ENCODE measurements at places on chromosomes 6 and 20.

DNA sequence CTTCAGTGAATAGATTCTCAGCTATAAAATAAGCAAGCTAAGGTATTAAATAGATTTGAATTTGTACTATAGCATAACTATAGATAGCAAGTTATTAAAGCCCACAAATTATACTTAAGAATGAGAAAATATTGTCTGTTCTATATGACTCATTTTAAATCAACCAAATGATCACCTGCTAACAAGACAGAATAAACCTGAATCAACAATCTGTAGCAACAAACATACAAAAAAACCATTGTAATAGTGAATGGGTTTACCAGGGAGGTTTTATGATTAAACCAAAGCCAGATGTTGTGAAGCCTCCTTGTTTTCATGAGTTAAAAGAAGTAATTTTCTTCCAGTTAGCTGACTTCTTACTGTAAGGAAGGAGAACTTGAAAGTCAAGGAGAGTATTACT is 71.9 kb upstream of the HTR1B start:
- DNase-seq = no peak

GRCh38 chr20:21522481-21523280 is 8.8 kb upstream of the NKX2-2 start:
- no peak for DNase-seq

GRCh38 chr20:45053430-45054351 is 47.2 kb downstream of the KCNS1 start:
- DNase-seq = no peak

GRCh38 chr6:20058912-20059311 is 153.4 kb downstream of the MBOAT1 start:
- DNase-seq = no peak

DNA sequence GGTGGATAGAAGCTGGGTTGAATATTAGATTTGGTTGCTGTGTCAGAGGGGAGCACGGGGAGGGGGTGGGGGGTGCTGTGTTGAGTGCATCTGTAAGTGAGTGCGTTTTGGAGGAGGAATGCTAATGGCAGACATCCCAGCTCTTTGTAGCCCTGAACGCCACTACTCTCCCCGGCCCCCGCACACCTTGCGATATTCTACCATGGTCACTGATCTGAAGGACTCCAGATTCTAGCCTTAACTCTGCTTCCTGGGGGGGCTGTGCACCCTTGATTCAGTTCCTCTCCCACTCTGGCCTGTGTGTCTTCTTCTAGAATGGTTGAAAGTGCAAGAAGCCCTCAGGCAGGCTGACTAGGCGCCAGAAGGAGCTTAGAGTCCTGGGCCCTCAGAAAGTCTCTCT is 7.1 kb downstream of the GLP1R start:
- DNase-seq = no peak

GRCh38 chr6:44480097-44480541 is 92.6 kb downstream of the CDC5L start:
- DNase-seq = no peak

- no peak for DNase-seq
These were observed 22.8 kb downstream of the FYN start for GRCh38 chr6:111850295-111850937.

GRCh38 chr20:57713951-57714350 is 4.1 kb upstream of the PMEPA1 start:
- DNase-seq = no peak

DNA sequence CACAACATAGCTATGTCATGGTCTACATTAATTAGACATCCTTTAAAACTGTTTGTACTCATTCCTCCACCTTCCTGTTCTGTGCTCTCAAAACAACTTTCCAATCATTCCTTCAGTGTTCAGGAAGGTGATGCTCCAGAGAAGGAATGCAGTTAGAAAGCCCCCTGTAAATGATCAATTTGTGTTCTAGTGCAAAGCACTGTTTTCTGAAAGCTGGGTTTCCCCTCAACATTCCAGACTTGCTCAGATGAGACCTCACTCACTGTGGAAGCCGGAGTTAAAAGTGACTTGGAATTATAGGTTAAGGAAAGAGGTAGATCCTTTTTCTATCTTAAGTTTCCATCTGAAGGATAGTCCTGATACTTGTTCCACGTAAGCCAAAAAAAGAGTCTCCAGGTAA is 95.9 kb downstream of the BMP2 start:
- DNase-seq = no peak

DNA sequence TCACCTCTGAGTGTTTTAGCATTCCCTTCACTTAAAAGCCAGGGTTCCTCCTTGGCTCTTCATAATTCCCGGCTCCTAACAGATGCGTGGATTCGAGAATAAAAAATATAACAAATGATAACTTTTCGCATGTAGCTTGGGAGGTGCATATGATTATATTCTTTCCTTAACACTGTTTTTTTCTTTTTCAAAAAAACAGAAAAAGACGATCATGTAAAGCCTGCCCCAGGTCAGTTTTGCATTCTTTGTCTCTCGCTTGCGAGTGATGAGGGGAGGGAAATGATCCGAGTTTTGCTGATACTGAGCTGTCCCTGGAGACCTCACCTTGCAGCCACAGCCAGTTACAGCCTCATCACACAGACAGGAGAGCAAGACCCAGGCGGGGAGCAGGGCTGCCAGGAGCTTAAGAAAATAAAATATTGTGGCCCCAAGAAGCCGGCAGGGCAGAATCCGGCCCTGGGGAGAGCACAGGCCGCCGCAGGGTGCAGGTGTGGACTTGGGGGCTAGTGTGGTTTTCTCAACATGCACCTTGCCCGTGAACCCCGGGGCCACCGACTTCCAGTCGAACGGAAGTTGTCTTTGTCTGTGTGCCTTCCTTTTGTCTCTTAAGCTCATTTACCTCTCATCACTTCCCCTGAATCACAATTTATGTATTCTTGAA is 301.8 kb downstream of the TAF4 start:
- no peak for DNase-seq

- DNase-seq = no peak
These were observed 5.8 kb upstream of the PACSIN1 start for GRCh38 chr6:34459899-34460593.

- no peak for DNase-seq
These were observed 984 bp upstream of the ABT1 start for GRCh38 chr6:26595669-26596269.

DNA sequence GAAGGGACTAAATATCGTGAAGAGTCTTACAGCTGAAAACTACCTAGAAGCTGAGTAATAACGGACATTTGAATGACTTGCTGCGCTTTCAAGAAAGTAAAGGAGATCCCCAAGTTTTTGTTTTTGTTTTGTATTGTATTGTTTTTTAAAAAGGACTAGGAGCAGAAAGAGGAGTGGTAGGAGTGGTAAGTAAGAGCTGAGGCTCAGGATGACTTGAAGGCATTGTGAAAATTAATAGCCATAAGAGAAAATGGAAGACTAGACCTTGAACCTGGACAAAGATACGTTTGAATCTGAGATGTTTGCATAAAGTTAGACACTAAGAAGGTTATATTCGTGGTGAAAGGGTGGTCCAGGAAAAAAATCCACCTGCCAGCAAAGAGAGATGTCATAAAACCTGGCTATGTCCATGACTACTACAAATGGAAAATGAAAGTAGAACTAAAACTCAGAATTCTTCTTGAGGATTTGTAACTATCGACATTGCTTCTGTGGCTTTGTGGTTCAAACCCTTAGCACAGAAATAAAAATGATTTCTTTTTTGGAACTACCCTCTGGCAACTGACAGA is 824.8 kb upstream of the FLRT3 start:
- no peak for DNase-seq

DNA sequence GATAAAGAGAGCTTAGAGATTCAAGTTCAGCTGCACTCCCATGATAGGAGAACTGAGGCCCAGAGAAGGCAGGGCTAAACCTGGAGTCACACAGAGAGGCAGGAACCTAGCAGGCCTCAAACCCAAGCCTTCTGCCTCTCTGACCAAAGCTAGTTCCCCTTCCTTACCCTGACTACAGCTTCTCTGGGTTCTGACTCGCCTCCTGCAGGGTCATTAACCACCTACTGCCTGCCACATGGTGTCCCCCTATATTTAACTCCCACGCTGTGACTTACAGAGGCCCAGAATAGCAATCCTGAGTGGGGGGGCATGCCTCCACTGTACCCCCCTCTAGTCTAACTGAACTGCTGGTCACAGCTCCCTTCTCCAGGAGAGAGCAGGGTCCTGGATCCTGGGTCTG is 84.1 kb downstream of the DLGAP4 start:
- no peak for DNase-seq

DNA sequence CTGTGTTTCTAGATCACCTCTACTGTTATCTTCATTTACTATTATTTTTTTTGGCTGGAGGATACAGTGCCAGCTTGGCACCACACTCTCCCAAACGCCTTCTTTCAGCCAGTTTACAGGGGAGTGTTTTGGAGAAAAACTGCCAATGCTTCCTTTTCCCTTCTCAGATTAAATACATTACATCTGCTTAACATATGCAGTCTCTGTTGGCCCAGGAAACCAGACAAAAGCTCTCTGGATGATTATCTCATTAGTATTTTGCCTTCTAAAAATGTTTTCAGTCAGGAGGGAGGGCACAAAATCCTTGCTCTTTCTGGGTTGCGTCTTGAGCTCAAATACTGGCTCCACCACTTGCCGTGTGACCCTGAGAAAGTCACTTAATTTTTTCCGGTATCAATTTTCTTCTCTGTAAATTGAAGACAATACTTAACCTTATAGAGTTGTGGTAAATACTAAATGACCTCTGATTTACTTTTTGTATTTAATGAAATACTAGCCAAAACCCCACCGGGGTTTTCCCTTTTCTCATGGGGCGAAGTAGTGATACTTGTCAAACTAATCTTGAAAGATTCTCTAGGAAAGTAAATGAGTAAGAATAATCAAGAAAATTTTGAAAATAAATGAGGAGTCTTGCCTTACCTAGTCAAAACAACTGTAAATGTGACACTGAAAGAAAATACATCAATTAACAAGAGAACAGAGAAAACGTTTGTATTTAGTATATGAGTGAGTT is 146.2 kb downstream of the MMS22L start:
- DNase-seq = no peak

- no peak for DNase-seq
These were observed 7.8 kb upstream of the APMAP start for GRCh38 chr20:25000268-25000801.

GRCh38 chr20:50333812-50334211 is 143.2 kb downstream of the CEBPB start:
- DNase-seq = no peak
